ENCODE measurements at places on chromosomes 13 and 19.

GRCh38 chr13:58728126-58728525, 1096.6 kb downstream of the PCDH17 start:
- DNase-seq: no peak

GRCh38 chr19:3065675-3066357, 3.5 kb upstream of the TLE5 start:
- no peak for DNase-seq

DNA sequence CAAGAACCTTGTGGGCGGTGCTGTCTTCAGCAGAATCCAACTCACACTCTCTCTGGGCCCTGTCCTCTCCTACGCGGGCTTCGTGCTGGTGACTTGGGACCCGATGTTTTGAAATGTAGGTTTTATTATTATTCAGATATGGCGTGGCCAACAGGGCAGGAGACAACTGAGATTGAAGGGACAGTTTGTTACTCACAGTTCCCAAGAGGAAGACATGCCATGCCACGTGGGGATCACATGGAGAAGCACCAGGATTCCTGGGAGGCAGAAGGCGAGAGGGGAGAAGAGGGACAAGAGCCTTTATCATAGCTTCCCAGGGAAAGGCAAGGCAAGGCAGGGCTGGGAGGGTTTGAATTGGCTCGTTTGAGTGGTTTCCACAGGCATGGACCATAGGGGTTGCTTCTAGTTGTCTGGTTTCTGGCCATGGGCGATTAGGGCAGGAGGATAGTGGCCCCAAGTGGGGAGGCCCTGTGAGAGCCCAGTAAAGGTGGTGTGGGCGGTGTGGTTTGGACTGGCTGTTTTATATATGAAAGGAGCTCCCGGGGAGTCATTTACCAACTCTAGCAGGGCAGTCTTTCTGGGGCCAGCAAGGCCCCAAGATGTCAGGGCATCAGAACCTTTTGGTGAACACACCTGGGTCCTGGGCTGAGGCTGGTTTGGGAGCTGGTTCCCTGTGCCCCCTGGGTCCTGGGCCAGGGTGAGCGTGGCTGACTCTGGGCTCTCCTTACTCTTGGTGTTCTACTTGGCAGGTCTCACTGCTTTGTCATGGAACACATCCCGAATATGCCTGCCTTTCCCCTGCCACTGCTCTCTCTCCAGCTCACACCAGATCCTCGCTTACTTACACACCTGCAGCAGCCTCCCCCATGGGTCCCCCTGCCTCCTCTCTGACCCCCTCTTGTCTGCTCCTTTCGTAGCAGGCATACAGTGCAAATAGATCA, 94.0 kb upstream of the ZNF536 start:
- no peak for DNase-seq

DNA sequence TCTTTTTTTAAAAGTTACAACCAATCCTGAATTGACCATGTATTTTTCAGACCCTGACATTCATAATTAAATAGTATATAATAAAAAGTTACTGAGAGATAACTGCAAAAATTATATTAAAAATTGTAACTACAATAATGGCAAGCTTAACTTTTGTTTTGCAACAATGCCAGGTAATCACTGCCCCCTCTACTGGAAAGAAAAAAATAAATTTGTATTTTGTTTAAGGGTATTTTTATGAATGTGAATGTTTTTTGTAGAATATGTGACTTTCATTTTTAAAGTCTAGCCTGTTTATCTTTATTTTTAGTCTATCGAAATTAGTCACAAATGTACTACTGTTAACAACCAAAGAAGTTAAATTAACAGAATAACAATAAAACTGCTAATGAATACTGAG, 21.7 kb downstream of the MRPS31 start:
- no peak for DNase-seq

GRCh38 chr19:29841559-29842367, 30.0 kb downstream of the CCNE1 start:
- DNase-seq: no peak

GRCh38 chr19:12047868-12048267, 4.9 kb downstream of the ZNF878 start:
- DNase-seq: no peak

Data from activated naive CD8-positive, alpha-beta T cell treated with anti-CD3 and anti-CD28 coated beads, Interleukin-2, amount 50 U/mL, for 24 hours (primary cell).